ENCODE measurements at places on chromosomes 3 and 15.
A peak's percentile ranks its signal among the peaks of the same experiment; 100 is the strongest.

DNA sequence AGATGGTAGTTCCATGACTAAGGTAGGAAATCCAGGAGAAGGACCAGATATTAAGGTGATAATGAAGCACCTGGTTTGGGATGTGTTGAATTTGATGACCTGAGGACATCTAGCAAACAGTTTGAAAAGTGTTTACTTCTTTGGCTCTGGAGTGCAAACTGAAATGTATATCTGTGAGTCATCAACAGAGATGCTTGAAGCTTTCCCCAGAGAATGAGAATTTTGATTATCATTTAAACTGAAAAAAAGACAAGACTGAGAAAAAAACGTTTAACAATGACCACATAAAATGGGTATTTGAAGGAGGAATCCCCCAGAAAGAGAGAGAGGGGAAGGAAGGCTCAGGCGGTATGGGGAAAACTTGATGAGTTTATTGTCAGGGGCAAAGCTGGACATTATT, 20.7 kb upstream of the GSK3B start:
- DNase-seq, result no peak

DNA sequence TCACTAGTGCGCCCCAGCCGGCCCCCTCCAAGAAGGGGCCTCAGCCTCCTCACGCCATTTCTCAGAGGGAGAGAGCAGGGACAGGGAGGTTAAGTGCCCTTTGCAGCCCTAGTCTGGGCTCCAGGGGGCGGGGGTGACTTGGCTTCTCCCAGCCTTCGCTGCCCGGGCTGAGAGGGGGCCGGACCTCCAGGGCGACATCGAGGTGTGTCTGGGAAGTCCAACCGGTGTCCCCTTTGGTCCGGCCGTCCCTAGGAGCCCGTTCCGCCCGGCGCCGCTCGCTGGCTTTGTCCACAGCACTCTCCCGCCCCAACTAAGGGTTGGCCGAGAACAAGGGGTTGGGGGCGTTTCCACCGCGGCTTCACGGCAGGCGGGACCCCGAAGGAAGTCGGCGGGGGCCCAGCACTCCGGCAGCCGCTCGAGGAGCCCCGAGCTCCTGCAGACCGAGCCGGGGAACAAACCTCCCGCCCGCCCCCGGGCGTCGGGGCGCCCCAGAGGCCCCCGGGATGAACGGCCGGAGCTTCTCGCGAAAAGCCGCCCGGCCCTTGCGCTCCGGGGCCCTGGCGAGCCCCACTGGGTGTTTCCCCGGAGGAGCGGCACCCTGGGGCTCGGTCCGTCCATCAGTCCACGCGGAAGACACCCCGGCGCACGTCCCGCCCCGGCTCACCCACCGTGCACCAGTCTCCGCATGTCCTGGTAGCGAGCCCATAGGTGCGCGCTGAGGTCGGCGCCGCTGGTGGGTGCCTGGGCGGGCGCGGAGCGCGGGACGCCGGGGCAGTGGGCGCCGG, 627 bp downstream of the NT5DC2 start:
- DNase-seq, result peak; percentile 7

GRCh38 chr3:146682171-146682570, 77.0 kb upstream of the PLSCR5 start:
- no peak for DNase-seq

DNA sequence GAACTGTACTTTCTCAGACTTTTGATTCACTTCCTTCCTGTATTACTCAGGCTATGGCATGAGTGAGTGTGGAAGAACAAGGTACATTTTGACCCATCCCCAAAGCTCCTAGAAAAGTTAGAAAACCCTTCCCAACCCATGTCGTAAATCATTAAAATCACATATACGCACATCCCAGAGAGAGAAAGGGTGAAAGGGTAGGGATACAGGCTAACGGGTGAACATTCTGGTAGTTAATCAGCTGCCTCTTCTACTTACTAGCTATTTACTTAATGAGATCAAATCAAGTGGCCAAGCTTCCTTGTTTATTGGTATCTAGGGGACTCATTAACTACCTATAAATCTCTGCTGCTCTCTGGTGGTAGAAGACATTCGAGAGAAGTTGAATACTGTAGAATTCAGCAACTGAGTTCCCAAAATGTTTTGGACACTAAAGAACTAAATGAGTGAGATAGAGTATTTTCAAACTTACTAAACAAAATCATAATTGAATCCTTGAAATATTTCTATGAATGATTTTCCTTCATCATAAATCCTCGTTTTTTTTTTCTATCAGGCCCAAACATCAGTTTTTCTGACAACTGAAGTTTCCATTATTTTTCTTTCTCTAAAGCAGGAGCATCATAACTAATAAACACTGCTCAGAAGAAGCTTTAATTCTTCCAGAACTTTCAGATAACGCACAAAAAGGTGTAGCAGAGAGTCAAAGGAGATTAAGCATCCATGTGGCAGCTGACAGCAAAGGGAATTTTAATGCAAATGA, 124.2 kb downstream of the IMPG2 start:
- no peak for DNase-seq

DNA sequence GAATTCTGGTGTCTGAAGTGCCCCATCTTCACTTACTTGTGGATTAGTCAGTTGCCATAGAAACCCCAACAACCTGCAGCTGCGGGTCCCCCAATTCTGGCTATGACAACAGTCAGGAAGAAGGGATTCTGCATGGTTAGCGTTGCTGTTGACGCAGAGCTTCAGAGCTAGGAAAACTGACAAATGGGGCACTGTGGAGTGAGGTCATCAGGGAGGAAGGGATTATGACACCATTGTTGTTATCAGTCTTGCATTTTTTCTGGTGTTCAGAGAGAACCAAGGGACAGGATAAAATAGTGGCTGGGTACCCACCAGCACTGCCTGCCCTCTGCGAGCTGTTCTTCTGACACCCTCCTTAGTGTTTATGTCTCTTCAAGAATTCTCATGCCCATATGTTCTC, 367.7 kb upstream of the ARRDC4 start:
- no peak for DNase-seq

DNA sequence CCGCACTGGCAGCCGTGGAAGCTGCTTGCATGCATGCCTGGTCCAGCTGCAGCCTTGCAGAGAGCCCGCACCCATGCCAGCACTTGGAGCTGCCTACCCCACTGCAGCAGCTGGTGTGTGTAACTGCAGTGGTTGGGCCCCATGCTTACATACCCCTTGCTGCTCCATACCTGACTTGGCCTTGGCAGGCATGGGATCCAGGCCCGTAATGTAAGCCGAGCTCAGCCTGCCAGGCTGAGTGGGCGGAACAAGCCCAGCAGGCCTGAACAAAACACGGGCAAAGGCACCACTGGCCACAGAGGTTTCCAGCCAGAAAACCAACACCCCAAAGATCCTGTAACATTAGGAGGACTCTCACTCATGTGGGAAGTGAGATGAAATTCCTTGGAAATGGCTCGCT, 48.3 kb downstream of the SLC6A20 start:
- DNase-seq, result no peak

- DNase-seq, result no peak
Observed at GRCh38 chr3:118577055-118577777, 457.4 kb downstream of the IGSF11 start.
